ENCODE measurements at places on chromosomes 2 and 18.

GRCh38 chr18:40037356-40037755 lies 1917.7 kb upstream of the PIK3C3 start:
- DNase-seq = no peak

- DNase-seq = no peak
These were observed 8.1 kb upstream of the ATP6V1B1 start for GRCh38 chr2:70927641-70928040.

GRCh38 chr2:222673273-222673672 lies 1.8 kb downstream of the MOGAT1 start:
- DNase-seq = no peak

DNA sequence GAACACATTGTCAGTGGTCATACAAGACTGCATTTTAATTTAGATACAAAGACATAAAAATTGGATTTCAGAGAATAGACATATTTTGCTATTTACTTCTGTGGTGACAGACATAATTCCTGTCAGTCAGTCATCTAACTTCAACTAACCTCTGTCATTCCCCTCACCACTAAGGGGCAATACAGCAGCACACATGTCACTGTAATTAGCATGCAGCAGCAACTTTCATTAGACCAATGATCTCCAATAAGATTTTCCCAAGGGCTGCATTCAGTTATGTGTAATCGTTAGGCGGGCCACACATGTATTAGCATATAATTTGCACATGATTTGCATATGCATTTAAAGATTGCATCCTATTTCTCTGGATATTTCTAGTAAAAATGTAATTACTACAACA lies 624.5 kb downstream of the NR4A2 start:
- no peak for DNase-seq

DNA sequence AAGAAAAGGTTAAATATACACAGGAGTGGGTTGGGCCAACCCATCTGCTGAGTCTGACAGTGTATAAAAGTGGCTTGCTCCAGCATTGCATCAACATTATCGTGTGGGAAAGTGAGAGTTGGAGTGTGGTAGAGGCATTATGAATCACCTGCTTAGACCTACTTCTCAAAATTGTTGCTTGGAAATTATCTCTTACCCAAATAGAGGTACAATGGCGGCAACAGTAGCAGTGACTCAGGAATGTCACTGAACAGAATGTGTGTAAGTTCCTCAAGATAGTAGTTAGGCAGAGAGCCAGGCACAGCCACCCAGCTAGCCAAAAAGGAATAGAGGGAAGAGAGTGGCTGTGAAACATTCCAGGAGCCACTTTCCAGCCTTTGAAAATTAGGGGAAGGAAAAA lies 616.0 kb downstream of the NUP35 start:
- DNase-seq = no peak

DNA sequence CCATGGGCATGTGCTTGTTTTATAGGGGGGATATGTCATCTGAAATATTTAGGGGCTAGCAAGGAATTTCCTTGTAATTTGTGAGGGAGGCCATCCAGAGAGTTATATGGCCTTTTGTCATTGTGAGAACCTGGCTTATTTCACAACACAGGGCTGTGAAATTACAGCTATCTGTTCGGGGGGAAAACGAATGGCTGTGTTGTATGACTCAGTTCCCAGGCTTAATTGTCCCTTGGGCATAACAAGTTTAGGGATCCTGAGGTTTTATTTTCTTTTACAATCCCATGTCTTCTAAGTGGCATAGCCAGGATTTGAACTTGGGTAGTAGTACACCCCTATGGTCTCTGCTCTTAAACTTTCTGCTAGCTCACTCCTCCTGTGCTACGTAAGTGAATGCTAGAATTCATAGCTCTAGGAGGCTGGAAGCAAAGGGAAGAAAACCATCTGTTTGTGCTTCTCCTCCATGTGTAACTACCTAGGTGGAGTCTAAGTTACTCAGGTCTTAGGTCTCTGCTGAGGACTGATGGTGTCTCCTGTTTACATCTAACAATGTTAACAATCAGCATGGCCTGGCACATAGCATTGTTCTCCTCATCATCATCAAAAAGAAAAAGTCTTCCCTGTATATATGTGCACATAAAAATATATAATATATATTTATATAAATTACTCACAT lies 53.8 kb downstream of the SKA1 start:
- no peak for DNase-seq

DNA sequence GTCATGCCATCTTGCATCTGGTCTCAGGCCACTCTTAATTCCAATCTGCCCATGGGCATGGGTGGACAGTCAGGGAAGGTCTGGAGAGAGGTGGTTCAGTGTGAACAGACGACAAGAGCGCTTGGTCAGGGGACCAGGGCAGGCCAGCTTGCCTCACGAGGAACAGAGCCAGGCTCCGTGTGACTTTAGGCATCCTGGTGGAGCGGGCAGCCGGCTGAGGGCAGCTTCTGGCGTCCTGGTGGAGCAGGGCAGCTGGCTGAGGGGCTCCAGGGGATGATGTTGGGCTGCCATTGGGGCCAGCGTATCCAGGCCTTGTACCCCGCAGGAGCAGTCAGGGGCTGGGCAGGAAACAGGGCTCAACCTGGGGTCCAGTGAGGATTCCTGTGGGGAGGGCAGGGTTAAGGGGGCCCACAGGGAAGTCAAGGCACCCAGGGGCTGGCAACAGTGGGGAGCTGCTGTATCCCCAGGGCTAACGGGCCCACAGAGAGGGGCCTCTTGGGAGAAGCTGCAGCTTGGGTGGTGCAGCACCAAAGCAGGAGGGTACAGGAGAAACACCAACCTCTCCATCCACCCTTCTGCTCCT lies 197.9 kb upstream of the TWIST2 start:
- no peak for DNase-seq

DNA sequence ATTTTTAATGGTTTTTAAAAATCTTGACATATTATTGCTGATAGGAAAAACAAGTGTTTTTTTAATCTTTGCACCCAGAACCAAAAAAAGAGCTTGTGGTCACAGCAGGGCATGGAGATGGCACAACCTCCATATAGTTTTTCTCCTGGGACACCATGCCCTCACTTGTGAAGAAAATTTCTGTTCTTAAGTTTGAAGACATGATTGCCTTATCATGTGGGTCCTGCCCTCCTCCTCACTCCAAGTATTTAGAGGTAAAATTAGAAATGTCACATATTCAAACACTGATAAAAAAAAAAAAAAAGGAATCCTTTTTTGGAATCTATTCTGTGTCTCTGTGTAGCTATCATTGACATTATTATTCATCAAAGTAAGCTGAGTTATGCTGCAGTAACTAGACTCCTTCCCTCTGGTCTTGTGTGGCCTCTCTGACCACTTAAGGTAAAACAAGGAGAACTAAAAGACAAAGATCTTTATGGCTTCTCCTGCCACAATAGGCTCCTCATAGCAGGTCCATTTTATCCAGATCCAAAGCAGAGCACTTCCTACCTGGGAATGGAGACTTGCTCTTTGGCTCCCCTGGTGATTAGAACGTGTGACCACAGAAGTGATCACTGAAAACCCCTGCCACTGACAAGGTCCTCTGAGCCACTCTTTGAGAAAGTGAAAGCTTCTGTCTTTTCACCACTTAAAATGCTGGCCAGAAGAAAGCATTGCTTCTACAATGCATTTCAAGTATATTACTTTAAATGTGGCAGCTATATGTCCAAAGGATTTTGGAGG lies 19.8 kb downstream of the ADD2 start:
- DNase-seq = no peak

GRCh38 chr18:22490429-22490846 lies 72.7 kb upstream of the CTAGE1 start:
- no peak for DNase-seq

GRCh38 chr2:54650612-54651011 lies 72.8 kb upstream of the EML6 start:
- no peak for DNase-seq

DNA sequence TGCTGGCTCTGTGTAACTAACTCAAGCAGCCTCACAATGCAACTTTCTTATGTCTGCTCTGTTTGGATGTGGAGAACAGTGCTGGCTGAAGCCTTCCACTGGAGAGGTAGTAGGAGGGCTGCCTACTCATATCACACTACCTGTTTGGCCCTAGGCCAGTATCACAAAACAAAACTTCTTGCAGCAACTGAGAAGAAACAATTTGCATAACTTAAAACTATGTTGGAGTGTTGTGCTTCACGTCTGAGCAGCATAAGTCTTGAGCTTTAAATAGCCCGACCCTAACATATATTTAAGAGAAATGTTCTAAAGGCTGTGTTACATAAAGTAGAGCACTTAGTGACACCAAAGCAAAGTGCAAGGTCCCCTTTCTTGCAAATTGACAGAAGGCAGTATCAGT lies 204.9 kb upstream of the ACVR2A start:
- no peak for DNase-seq

GRCh38 chr18:12336887-12337286 lies 28.8 kb downstream of the TUBB6 start:
- no peak for DNase-seq

GRCh38 chr2:241149925-241150659 lies at the start of gene PPP1R7:
PPP1R7 (plus strand) TSS chr2:241150467; CDS start chr2:241150496, 29 bp downstream.
- DNase-seq = peak; percentile 81

DNA sequence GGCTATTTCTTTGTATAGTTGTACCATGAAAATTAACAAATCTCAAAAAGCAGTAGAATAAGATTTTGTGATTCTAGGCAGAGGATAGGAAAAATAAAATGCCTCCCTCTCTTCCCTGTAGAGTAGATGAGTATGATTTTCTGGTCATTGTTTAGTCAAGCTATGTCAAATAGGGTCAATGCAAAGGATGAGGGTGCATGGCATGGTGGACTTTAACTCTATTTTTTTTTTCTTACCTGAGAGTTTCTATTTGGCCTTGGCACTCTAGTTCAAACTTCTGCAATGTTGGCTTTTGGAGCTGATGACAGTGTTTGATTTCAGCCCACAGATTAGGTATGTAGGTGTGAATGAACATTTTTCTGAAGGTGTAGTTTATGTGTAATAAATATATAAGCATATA lies 224.5 kb downstream of the TRIB2 start:
- no peak for DNase-seq

DNA sequence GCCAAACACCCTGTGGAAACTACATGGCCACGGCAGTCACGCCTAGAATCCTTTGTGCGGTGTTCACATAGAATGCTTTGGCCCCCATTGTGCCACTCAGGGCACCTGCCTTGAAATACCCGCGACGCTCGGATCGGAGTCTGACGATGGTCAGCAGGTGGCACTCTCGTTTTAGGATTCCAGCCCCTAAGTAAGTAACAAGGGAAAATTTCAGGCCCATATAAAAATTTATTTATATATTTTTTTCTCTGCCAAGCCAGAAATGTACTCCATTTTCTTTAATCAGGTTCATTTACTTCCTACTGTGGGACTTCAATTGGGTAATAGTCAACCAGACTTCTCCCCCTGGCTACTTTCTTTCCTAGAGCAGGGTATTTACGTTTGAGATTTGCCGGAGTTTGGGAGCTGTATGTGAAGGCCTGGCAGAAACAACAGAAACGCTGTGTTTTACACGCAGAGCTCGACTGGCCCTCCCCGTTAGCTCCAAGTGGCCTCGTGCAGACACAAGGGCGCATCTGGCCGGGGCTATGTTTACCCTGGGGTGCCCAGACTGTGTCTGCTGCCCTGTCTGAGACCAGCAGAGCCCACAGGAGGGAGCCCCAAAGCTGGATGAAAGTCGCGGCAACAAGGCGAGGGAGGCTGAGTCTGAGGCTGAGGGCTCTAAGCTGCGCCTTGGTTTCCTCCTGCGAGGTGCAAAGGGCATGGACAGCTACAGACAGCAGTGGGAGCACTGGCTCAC lies 41.6 kb downstream of the LRRC30 start:
- DNase-seq = peak; percentile 53

- DNase-seq = no peak
These were observed 72.9 kb downstream of the CIB4 start for GRCh38 chr2:26568076-26568890.

DNA sequence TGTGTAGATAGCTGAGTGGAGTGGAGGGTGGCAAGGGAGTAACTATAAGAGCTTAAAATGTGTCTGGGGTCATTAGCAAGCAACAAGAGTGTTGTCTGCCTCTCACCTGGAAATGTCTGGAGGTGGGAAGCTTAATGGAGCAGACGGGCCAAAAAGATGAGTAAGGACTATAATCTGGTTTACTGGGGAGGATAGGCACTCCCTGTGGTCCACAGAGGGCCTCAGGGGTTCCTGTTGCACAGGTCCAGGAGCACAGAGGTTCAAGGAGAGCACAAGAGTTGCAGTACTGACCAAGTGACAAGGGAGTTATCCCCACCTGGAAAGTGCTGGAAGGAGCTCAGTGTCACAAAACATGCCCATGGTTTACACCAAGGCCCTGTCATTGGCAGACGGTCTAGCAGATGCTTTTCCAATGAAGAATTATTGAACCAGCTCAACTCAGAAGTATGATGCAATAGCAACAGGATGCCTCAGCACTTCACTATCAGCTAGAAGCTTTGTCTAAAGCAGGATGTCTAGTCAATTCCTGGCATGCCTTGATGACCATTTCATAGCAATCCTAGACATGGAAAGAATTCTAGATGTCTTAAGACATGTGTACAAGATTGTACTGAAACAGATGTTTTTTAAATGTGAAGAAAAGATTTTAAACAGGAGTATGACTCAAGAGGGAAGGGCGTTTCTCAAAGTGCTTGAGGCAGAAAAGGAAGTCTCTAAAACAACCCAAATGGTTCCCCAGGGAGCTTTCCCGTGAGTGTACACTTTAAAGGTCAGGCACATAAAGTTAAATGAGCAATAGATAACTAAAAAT lies 62.9 kb upstream of the SERPINE2 start:
- DNase-seq = no peak

GRCh38 chr2:230160112-230160660 lies 59.6 kb downstream of the SP110 start:
- no peak for DNase-seq

- DNase-seq = no peak
These were observed 49.4 kb downstream of the LONRF2 start for GRCh38 chr2:100272841-100273329.

- no peak for DNase-seq
These were observed 121.4 kb downstream of the CTAGE1 start for GRCh38 chr18:22296304-22296703.

GRCh38 chr2:109069331-109070194 lies 59.4 kb upstream of the SH3RF3 start:
- DNase-seq = no peak

GRCh38 chr18:54608028-54608642 lies 17.1 kb downstream of the DYNAP start:
- no peak for DNase-seq

DNA sequence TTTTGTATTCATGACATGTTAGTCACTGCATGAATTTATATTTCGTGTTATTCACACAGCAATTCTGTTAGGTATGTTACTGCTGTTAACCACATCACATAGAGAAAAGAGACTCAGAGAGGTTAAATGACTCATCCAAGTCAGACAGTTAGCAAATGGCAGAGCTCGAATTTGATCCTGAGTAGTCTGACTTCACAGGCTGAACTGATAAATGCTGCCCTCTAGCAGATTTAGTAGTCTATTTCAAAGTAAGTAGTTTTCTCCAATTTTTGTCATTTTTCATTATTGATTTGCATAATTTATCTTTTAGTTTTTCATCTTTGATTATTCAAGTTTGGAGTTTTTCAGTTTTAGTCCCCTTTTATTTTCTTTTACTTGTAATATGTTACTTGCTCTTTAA lies 58.3 kb downstream of the WDR7 start:
- no peak for DNase-seq
